ENCODE measurements at places on chromosomes 7 and 10. TPM values are rescaled to one million over a fixed set of nuclear protein-coding genes. Genes with fewer than 3 reads are reported as not detected.

DNA sequence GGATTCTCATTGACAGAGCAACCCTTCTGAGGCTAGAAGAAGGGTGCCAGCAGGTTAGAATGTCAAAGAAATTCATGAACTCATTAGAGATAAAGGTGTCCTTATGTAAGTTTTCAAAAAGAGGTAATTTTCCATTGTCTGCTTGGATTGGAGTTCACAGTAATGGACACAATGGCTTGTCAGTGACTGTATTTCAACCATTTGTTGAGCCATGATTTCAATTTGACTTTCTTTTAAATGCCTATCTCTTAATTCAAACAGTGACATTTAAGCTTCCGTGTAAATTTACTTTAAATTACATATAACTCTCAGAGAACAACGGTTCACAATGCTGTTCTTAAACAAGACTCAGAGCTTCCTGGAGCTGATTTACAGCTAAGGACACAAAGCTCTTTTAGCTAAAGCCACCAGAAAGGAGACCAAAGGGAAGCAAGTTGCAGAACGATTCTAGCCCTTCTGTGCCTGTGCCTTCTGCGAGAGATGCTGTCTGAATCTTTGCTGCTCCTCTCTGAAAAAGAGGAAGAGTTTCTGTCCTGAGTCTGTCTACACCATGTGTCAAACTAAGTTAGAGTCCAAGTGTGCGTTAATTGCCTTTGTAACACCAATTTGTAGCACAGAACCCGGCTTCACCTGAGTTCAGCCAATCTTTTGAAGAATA, 42.2 kb upstream of the PFKP start:
- DNase-seq = no peak

- no peak for DNase-seq
Measured at GRCh38 chr10:60807499-60807898, 29.2 kb downstream of the CDK1 start.

SUN3 gene
- total RNA-seq = not detected

GRCh38 chr10:5561704-5562645, 37.2 kb downstream of the CALML3 start:
- no peak for DNase-seq

Data from dermis blood vessel endothelial cell (primary cell).